COLO829 (cell line): ENCODE measurements at places on chromosomes 12 and 14.

DNA sequence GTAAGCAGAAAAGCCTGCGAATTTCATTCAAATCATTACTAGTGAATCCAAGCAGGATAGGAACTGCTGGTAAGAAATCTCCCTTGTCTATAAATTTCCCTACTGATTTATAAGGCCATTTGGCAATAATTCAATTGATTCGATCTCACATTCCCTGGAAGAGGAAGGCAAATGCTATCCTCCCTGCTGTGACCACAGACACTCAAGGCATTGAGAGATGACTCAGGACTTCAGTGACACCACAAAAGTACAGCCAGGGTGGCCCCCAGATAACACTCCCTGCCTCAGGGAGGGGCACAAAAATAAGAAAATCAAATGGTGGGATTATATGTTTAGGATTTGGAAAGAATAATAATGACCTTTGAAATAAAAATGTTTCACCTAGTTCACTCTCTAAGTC is 162.7 kb downstream of the GRIP1 start:
- no peak for DNase-seq

- DNase-seq: no peak
Observed at GRCh38 chr12:1201030-1201429, 210.0 kb downstream of the ERC1 start.

- DNase-seq: no peak
Observed at GRCh38 chr12:8697120-8697475, 693 bp upstream of the RIMKLB start.

- no peak for DNase-seq
Observed at GRCh38 chr14:77220246-77221017, 38.8 kb downstream of the TMEM63C start.

DNA sequence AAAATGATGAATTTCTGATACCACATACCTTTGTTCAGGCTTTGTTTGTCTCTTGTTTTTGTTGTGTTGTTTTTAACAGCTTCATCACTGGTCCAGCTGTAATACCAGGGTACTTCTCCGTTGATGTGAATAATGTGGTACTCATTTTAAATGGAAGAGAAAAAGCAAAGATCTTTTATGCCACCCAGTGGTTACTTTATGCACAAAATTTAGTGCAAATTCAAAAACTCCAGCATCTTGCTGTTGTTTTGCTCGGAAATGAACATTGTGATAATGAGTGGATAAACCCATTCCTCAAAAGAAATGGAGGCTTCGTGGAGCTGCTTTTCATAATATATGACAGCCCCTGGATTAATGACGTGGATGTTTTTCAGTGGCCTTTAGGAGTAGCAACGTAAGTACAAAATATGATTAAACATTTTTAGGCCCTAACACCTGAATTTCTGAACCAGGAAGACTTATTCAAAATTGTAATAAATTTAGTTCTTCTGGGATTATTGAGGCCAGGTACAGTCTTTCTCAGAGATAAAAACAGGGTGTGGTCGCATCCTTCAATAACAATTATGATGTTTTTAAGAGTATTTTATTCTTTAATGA is 22.4 kb downstream of the RXYLT1 start:
- DNase-seq: peak; percentile 21

- no peak for DNase-seq
Observed at GRCh38 chr12:71183018-71183417, 25.2 kb upstream of the TSPAN8 start.

GRCh38 chr14:103859416-103860202 is 12.2 kb upstream of the PPP1R13B start:
- DNase-seq: no peak

- DNase-seq: no peak
Observed at GRCh38 chr12:93426412-93426805, 15.3 kb downstream of the UBE2N start.

DNA sequence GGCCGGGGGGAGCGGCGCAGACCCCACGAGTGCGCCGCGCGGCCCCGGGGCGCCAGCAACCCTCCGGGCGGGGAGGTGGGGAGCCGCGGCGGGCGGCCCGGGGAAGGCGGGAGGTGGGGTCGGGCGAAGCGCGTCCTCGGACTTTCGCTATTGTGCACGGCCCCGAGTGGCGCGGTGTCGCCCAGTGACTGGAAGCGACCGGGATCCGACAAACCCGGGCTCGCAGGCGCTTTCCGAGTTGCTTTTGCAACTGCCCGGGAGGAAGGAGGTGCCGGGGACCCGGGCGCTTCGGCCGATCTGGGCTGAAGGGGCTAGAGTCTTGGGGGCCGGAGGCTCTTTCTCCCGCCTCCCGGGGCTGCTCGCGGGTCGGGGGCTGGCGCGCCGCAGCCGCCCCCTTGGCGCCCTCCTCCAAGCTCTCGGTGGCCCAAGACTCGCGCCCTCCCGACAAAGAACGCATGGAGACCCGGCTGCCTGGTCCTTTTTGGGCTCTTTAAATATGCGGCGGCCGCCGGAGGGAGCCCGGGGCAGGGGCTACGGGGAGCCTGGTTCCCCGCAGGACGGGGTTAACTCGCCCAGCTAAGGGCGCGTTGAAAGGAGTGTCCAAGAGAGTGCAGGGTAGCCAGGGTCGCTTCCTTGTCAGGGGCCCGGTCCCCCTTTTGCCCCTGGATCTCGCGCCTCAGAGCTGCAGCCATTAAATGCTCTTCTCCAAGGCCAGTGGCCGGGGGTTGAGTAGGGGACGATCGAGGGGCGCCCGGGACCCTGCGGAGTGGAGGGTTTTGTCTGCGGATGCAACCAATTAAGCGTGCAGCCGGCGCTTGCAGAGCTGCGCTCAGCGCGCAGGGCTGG is 1.4 kb downstream of the HMGA2 start:
- no peak for DNase-seq

DNA sequence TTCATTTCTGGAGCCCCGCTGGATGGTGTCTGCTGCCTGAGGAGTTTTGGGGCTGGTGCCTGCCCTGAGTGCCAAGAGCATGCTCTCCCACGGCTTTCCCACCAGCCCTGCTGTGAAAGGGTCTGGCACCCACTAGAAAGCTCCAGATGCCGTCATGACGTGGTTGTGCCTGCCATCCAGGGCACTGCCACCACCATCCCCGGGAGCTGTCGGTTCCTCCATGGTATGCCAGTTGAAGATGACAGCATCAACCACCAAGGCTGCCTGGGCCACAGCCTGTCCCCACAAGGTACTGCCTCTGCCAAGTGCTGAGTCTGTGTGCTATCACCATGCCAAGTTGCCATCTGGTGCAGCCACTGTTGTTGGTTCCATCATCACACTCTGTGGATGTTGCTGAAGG is 85.9 kb downstream of the TTC8 start:
- no peak for DNase-seq

DNA sequence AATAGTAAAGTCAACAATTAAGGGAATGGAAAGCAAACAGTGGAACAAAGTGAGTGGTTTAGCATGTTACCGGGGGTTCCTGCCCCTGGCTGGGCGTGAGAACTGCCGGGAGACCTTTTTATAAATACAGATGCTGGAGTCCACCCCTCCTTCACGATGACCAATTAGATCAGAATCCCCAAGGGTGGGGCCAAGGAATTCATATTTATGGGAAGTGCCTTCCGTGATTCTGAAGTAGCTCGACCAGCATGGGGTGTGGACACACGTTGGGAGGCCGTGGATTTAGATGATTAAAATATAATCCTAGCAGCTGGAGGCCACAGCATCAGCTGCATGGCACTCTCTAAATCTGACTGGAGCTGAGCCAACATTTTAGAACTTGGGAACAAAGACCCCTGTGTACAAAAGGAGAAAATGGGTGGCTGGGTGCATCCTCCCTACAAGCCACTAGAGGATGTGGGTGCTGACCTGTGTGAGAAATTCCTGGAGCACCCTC is 87.9 kb downstream of the SRRM4 start:
- DNase-seq: no peak

DNA sequence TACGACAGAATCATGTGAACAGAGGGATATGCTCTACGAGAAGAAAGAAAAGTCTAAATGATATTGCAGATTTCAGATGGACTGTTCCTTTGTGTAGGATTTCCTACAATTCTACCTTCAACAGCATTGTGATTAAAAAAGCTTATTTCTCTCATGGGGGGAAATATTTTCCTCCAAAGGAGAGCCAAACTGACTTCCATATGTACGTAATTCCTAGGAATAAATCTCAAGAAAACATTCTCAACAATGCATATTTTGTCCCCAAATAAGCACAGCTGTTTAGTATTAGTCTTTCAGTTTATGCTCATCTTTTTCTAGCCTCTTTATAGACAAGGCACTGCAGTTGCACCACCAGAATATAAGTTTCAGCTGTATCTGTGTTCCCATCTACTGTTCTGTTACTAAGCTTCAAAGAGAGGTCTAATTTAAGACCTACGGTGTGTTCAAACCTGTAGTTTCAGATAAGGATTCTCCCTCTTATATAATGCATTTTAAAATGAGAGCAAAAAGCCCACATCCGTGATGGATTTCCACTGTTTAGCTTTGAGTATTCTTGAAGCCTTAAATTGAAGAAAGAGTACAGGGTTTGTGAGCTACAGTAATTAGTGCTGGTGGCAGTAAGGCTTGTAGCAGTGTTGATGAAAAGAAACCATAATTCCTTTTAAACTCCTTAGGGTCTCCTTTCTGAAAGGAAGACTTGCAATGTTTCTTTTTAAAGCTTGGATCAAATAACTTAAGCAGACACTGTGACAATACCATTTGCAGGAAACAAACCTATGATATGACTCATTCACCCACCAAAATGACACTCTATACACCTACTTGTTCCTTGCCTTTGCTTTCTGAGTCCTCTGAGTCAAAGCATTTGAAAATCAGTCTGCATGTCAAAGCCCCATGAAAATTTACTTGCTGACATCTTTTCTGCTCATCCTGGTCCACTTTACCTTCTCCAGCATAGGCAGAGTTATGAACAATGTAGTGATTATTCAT is 754.1 kb downstream of the NOVA1 start:
- no peak for DNase-seq

GRCh38 chr14:80291101-80291500 is 79.8 kb upstream of the DIO2 start:
- no peak for DNase-seq

GRCh38 chr12:2256915-2257314 is 204.1 kb downstream of the CACNA1C start:
- peak; percentile 32 for DNase-seq

- no peak for DNase-seq
Observed at GRCh38 chr14:70893858-70894291, 13.4 kb upstream of the PCNX1 start.
